Kidney (tissue), 22 donors: ENCODE measurements at places on chromosomes 12 and 14. TPM values are rescaled to one million over a fixed set of nuclear protein-coding genes. Genes with fewer than 3 reads are reported as not detected.

The LHX5 gene
- total RNA-seq, result not detected

The HOXC6 gene
- total RNA-seq, result 22.0 TPM

The SIX6 gene
- not detected for total RNA-seq

The CCDC175 gene
- not detected for total RNA-seq

The GPRC5A gene
- total RNA-seq, result 60.6 TPM

The CLBA1 gene
- 22.6 TPM for total RNA-seq

The NCKAP5L gene
- total RNA-seq, result 20.6 TPM

The KRT72 gene
- total RNA-seq, result not detected

The LRRC10 gene
- not detected for total RNA-seq

The TEAD4 gene
- 40.9 TPM for total RNA-seq

The C1QL4 gene
- total RNA-seq, result 1.0 TPM

The LGR5 gene
- total RNA-seq, result 0.19 TPM

The ANKS1B gene
- 5.8 TPM for total RNA-seq
